ENCODE measurements at places on chromosomes 11 and 22.

- DNase-seq: no peak
Observed at GRCh38 chr11:44747316-44747715, 20.6 kb downstream of the TSPAN18 start.

DNA sequence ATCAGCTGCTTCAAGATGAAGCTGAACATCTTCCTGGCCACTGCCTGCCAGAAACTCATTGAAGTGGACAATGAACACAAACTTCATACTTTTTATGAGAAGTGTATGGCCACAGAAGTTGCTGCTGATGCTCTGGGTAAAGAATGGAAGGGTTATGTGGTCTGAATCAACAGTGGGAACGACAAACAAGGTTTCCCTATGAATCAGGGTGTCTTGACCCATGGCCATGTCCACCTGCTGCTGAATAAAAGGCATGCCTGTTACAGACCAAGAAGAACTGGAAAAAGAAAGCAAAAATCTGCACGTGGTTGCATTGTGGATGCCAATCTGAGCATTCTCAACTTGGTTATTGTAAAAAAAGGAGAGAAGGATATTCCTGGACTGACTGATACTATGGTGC, 22.2 kb upstream of the BIRC3 start:
- DNase-seq: no peak

GRCh38 chr22:46996595-46997310, 234.3 kb downstream of the TBC1D22A start:
- no peak for DNase-seq

- no peak for DNase-seq
Observed at GRCh38 chr11:107009190-107009589, 9.1 kb downstream of the GUCY1A2 start.

DNA sequence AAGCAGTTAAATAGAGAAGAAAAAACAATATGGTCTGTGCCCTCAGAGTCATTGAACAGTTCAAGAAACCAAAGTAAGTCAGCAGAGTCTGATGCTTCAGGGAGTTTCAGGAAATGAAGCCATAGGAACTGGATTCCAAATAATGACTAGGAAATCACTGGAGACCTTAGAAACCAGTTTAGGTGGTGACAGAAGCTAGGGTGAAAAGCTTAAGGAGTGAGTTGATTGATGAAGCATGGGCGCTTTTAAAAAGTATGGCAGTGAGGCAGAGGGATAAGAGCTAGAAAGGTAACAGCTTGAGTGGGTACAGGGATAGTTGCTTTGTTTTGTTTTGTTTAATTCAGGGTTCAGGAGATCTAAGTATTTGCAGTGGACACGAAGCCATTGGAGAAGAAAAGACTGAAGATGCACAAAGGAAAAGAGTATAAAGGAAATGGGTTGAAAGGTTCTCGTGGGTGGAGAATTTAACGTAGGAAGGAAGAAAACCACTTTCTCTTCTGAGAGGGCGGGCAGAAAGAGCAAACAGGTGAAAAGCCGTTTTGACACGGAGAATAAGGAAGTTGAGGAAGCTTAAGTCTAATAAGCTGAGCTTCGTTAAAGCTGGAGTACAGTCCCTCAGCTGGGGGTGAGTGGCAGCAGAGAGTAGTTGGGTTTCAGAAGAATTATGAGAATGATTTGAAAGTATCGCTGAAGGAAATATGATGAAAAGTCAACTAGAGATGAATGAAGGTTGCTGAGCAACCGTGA, 14.8 kb downstream of the SGSM3 start:
- no peak for DNase-seq

GRCh38 chr22:20641198-20641892, 132.6 kb upstream of the SERPIND1 start:
- no peak for DNase-seq

DNA sequence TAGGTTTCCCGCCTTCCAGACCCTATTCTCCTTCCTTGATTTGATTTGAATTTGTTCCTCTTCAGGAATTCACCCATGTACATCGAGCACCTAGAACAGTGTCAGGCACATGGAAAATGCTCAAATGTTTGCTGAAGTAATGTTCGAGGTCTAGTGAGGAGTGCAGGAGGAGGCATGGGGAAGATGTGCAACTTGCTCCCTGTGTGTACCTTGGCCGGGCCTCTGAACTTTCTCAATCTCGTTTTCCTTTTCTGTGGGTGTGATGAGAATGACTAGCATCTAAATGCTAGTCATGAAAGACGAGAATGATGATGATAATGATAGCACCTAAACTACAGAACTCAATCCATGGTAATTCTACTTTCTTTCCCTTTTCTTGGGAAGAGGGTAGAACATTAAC, 279.1 kb upstream of the PLET1 start:
- DNase-seq: no peak

DNA sequence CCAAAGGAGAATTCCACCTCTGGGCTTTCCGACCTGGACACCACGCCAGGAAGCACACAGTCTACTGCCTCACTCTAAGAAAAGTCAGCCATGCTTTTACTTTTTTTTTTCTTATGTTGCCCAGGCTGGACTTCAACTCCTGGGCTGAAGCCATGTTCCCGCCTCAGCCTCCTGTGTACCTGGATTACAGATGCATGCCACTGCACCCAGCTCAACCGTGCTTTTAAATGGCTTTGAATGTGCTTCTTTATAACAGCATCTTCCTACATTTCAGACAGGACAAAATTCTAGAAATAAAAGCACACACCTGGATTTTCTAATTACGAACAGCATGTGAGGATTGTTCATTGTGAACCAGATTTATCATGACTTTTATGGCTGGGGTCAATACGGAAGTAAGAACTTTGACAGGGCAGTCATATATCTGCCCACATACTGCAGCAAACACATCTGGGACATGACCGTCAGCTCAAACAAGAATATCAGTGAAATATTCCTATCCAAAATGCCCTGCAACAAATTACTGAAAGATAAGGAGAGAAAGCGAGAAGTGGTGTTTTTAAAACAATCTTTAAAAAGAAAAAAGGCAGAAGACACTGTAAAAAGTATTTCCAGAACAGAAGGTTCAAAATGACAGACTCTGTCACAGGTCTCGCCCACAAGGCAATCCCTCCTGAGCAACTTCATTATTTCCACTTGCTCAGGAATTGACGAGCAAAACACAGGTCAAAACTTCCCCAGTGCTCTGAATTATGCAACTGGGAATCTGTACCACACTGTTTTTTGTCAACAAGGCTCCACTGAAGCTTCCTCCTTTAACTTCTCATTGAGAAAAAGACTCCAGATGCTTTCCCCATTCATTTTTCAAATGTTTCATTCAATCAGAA, 42.1 kb downstream of the PACSIN2 start:
- no peak for DNase-seq

GRCh38 chr22:42682113-42682851, 33.1 kb upstream of the CYB5R3 start:
- no peak for DNase-seq

DNA sequence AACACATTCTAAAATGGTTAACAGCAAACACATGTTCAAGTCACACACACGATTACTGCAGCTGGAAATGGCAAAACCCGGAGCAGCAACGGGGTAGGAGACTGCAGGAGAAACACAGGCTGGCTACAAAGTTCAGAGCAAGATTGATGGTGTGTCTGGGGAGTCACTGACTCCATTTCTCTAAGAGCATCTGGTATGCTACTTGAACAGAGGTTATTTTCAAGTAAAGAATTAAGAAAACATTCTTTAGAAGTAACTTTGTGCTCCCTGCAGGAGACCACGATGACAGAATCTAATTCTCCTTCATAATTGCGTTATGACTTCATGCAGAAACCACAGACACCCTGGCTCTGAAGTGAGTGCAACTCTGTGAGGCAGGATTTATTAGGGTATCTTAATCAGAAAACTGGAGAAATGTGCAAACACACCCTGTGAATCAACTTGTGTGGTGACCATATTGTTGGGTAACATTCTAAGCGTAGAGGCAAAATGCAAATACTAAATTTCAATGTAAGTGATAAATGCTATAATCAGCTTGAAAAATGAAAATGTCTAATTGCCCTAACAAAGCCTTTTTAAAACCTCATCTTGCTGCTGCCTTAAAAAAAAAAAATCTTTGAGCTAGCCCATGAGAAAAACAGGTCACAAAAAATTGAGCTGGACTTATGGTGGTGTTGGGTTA, 303.0 kb downstream of the CADM1 start:
- no peak for DNase-seq

DNA sequence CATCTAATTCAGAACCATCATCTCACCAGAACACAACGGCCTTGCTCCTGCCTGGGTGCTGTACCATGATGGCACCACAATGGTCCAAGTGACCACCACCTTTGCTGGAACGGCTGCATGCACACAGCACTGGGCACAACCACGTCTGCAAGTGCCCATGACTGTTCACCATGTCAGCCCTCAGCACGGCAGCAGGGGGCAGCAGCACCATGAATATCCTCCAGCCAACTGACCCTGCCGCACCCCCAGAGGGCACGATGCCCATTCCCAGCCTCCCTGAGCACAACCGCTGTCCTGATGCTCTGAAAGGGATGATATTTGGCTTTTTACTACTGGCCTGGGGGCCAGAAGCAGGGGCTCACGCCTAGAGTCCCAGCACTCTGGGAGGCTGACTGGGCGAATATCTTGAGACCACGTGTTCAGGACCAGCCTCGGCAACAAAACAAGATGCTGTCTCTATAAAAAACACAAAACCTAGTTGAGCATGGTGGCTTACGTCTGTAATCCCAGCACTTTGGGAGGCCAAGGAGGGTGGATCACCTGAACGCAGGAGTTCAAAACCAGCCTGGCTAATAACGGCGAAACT, 25.7 kb downstream of the DRD4 start:
- DNase-seq: no peak

- DNase-seq: no peak
Observed at GRCh38 chr11:45754741-45755140, 50.2 kb upstream of the SLC35C1 start.

GRCh38 chr11:69397732-69398131, 83.7 kb upstream of the LINC01488 start:
- no peak for DNase-seq

DNA sequence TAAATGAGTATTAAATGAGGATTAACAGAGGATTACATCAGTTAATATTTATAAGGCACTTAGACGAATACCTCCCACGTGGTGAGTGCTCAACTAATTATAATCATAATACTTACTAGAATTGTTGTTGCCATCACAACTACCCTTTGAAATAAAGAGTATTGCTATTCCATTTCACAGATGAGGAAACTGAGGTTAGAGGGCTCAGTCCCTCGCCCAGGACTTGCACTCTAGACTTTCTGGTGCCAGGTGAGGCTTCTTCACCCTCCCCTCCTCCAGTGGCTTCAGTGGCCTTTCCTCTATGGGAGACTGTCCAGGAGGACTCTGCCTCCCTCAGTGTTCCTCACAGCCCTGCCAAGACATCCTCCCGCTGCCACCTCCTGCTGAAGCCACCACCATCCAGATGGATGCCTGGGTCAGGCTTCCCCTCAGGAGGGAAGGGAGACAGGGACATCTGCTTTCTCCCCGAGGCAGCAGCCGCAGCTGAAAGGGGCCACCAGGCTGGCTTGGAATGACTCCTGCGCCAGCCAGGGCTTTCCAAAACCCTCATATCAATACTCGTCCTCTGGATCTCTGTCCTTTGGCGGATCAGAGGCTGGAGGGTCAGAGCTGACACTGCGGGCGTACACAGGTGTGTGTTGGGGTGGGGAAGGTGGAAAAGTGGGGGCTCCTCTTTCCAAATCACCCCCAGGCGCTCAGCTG, 580.1 kb downstream of the BUD13 start:
- no peak for DNase-seq

- DNase-seq: no peak
Observed at GRCh38 chr11:36222831-36223635, 66.2 kb downstream of the COMMD9 start.

DNA sequence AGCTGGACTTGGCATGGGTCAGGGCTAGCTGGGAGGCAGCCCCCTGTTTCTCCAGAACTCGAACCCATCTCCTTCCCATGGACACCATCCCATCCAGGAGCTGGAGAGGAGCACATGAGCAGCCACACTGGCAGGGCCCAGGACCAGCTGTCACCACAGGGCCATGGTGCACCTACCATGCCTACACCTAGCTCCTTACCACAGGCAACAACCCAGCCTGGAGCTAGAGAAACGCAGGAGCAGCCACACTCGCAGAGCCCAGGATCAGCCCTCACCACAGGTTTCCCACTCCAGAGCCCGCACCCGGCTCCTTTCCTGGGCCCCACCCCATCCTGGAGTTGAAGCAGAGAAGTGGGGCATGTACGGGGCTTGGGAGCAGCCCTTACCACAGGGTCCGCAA, 50.2 kb downstream of the GAB4 start:
- DNase-seq: no peak

GRCh38 chr11:518463-519202, 11.6 kb upstream of the RNH1 start:
- DNase-seq: peak; percentile 90
